ENCODE measurements at places on chromosomes 4 and X.

GRCh38 chr4:86894455-86894854 is 2.2 kb upstream of the C4orf36 start:
- DNase-seq: no peak

DNA sequence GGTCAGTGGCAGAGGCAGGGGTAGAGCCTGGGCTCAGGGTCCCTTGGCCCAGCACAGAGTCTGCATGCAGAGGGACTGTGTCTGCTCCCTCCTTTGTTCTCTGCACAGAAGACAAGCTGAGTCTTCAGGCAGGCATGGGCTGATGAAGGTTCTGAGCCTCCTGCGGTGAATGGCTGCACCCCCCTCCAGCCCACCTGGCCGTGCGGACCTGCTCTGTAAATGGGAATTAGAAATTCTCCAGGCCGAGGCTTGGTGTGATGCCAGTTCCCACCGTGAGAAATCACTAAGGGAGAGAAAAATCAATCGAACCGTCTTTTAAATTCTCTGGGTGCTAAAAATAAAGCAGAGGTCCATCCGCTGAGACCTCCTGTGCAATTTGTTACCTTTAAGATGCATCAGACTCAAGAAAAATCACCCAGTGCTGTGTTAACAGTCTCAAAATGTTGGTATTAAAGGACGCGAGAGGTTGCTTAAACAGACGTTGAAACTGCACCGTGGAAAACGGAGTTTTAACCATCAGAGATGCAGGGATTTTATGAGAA is 96.0 kb downstream of the WFS1 start:
- no peak for DNase-seq

GRCh38 chrX:150763810-150764209 is 70.6 kb downstream of the MTMR1 start:
- no peak for DNase-seq

- DNase-seq: no peak
Observed at GRCh38 chr4:176751061-176751460, 41.7 kb downstream of the VEGFC start.

DNA sequence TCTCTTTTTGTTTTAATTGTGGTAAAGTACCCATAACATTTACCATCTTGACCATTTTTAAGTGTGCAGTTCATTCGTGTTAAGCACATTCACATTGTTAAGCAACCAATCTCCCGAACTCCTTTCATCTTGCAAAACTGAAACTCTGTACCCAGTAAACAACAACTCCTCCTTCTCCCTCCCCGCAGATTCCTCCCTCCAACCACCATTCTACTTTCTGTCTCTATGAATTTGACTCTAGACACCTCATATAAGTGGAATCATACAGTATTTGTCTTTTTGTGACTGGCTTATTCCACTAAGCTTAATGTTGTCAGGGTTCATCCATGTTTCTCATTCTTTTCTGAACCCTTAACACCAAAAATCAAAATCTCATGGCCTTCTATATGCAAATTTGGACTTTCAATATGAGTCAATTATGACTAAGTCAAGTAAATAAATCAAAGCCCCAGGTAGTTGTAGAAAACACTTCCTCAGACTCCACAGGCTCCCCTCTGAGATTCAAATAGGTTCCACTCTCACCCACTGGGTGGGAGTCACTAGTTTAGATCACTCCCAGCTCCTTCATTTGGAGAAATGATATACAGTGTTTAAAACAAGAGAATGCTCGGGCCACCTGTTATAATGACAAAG is 9.8 kb upstream of the RTL5 start:
- DNase-seq: no peak
